Stomach (tissue), 19 donors: ENCODE measurements at places on chromosomes 6 and 20. TPM values are rescaled to one million over a fixed set of nuclear protein-coding genes. Genes with fewer than 3 reads are reported as not detected.
A peak's percentile ranks its signal among the peaks of the same experiment; 100 is the strongest.

DNA sequence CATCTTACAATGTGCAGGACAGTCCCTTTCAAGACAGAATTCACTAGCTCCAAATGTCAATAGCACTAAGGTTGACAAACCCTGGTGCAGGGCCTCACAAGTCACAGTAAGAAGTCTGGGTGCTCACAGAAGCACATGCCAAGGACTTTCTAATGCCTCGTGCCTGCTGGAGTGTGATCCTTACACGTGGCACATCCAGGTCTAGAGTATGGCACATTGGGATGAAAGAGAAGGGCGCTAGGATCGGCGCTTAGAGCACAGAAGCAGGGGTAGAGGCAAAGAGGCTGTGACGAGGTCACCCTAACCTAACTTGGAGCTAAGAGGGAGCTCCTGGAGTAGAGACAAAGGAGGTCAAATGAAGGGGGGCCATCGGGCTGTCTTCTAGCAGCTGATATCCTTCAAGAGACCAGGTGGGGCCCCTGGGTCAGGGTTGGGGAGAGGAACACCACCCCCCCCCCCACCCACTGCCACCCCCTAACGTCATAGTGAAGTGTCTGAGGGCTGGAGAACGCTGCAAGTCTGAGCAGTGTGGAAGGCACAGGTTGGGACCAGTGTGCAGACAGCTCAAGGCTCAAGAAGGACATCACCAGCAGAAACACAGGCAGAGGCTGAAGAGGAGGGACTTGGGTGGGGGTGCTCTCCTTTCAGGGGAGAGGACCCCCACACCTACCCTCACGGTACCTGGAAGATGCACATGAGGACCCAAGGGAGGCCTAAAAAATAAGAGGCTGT lies 97.8 kb upstream of the MRPS10 start:
- DNase-seq = no peak

DNA sequence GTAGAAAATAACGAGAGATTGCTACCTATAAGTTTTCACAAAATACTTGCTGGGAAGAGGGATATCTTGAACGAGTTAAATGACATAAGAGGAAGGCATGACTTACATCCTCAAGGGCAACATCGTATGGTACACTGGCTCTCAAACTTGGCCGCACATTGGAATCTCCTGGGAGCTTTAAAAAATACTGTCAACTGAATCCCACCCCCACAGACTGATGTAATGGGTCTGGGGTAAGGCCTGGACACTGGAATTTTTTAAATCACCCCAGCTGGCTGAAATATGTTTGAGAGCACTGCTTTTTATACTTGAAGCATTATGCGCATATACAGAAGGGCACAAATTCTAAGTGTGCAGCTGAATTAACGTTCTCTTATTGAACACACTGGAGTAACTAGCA lies 8.0 kb upstream of the TSHZ2 start:
- peak; percentile 41 for DNase-seq

DNA sequence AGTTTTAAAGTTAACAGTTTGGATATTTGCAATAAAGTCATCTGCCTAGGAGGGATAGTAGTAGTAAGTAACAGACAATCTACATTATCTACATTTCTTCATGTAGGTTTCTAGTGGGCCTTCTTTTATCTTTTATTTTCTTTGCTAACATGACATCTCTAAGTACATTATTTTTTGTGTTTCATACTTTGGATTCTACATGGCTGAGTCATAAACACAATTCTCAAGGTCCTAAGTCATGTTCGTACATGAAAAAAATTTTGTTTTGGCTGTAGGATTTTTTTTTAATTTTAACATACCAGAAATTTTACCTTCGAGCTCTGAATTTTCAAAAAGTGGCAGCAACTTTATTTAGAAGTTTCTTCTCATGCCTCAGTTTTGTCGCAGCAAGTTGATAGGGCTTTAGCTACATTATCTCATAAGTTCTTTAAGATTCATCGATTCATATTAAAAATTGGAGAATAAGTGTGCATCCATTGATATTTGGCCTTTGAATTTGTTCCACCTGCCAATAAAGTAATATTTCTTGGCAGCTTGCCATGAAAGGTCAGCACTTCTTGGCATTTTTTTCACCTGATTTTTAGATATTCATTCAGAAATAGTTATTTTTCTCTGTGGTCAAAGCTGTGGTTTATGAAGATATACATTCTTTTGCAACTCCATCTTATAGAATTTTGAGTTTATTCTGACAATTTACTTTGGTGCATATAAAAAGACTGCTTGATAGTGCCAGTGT lies 146.2 kb downstream of the GRIK2 start:
- DNase-seq = no peak

GRCh38 chr20:3102575-3103368 lies 18.2 kb upstream of the AVP start:
- no peak for DNase-seq

GRCh38 chr6:124924333-124924759 lies 37.9 kb upstream of the RNF217 start:
- DNase-seq = no peak

DNA sequence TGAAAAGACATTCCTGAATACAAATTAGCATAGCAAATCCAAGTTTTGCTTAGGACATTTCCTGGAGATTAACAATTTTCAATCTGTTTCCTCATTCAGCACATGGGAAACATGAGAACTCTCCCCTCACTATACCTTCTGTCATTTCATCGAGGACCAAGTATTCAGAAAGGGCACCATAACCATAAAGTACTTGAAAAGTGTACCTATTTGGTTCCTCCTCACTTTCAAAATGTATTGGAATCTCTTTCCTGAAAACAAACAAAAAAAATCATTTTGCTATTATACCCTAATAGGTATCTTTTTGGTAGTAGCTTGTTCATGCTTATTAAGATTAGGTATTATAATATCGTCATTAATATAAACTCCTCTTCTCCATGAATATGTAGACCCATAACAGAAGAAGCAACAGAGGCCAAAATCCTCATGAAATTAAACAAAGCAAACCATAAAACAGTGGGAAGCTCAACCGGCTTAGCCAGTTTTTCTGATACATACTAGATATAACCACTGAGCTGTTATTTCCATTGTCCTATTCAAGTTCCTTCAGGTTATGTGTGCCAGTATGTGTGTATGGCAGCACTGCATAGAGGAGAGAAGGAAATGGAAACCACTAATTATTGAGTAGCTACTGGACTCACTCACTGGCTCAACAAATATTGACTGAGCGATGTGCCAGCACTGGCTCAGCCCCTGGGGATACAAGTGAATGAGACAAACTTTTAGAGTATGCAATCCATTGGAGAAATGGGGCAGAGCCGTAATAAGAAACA lies 274.0 kb downstream of the MAFB start:
- DNase-seq = peak; percentile 36

KCNQ5 gene
- total RNA-seq = 0.45 TPM

ZC2HC1B gene
- not detected for total RNA-seq

PI3 gene
- total RNA-seq = 90.4 TPM
